ENCODE measurements at places on chromosomes 7 and 10. TPM values are rescaled to one million over a fixed set of nuclear protein-coding genes. Genes with fewer than 3 reads are reported as not detected.

Gene TMEM196
- not detected for polyA plus RNA-seq

Gene GIMAP6
- polyA plus RNA-seq: 10.2 TPM

Gene GPR146
- polyA plus RNA-seq: 10.8 TPM

Gene ENO4
- 0.05 TPM for polyA plus RNA-seq

Gene ETV1
- 0.88 TPM for polyA plus RNA-seq

Gene WIPF3
- 5.0 TPM for polyA plus RNA-seq

Gene RARRES2
- 232 TPM for polyA plus RNA-seq

Gene CCL26
- polyA plus RNA-seq: 1.6 TPM

Gene PTPRN2
- polyA plus RNA-seq: 9.0 TPM

Gene LRRC17
- polyA plus RNA-seq: 11.3 TPM

Gene TAS2R40
- not detected for polyA plus RNA-seq

Gene STEAP4
- 2.3 TPM for polyA plus RNA-seq

Gene ZNF503
- polyA plus RNA-seq: 15.1 TPM

Gene TUBAL3
- polyA plus RNA-seq: 0.19 TPM

Gene PRSS37
- polyA plus RNA-seq: not detected

Gene BICC1
- 1.6 TPM for polyA plus RNA-seq

Gene DUSP5
- 9.9 TPM for polyA plus RNA-seq

Gene SKIDA1
- polyA plus RNA-seq: 0.06 TPM

Gene VSTM4
- polyA plus RNA-seq: 3.1 TPM

Gene FFAR4
- not detected for polyA plus RNA-seq

Gene PDK4
- polyA plus RNA-seq: 93.5 TPM

Gene ZNF775
- 2.4 TPM for polyA plus RNA-seq

Gene SPDYE2
- polyA plus RNA-seq: not detected

Gene TAS2R5
- polyA plus RNA-seq: not detected

Gene MYOZ1
- polyA plus RNA-seq: 0.19 TPM

Gene SPDYE16
- polyA plus RNA-seq: 0.03 TPM

Gene LRIT1
- not detected for polyA plus RNA-seq

Gene PRLHR
- 0.05 TPM for polyA plus RNA-seq

Gene PRDX3
- polyA plus RNA-seq: 88.9 TPM

Gene GDF2
- not detected for polyA plus RNA-seq

Gene ARMC3
- not detected for polyA plus RNA-seq

Gene RBP4
- polyA plus RNA-seq: 1.2 TPM

Gene GNG11
- 37.8 TPM for polyA plus RNA-seq

Gene GIMAP1
- 2.3 TPM for polyA plus RNA-seq

Gene CALHM1
- not detected for polyA plus RNA-seq

Gene IKZF1
- 6.4 TPM for polyA plus RNA-seq

Gene DMBT1
- polyA plus RNA-seq: 0.90 TPM

Gene PUS7
- polyA plus RNA-seq: 5.5 TPM

Gene SPDYE1
- polyA plus RNA-seq: not detected

Gene TYW1B
- polyA plus RNA-seq: 2.0 TPM

Gene SLC26A5
- polyA plus RNA-seq: 0.25 TPM

Gene TBXAS1
- polyA plus RNA-seq: 7.6 TPM

Gene AZGP1
- 422 TPM for polyA plus RNA-seq

Gene URGCP
- 10.8 TPM for polyA plus RNA-seq

Gene CRHR2
- not detected for polyA plus RNA-seq

Gene SPRN
- 0.18 TPM for polyA plus RNA-seq

Gene CPA4
- 0.90 TPM for polyA plus RNA-seq

Gene RTKN2
- polyA plus RNA-seq: 0.15 TPM

Gene FRAT1
- polyA plus RNA-seq: 2.1 TPM

Gene HMX3
- not detected for polyA plus RNA-seq

Gene POP7
- polyA plus RNA-seq: 39.0 TPM

Gene TMEM176A
- 21.4 TPM for polyA plus RNA-seq

Gene HABP2
- polyA plus RNA-seq: 5.3 TPM
